ENCODE measurements at places on chromosomes 5 and 9.
A peak's percentile ranks its signal among the peaks of the same experiment; 100 is the strongest.

DNA sequence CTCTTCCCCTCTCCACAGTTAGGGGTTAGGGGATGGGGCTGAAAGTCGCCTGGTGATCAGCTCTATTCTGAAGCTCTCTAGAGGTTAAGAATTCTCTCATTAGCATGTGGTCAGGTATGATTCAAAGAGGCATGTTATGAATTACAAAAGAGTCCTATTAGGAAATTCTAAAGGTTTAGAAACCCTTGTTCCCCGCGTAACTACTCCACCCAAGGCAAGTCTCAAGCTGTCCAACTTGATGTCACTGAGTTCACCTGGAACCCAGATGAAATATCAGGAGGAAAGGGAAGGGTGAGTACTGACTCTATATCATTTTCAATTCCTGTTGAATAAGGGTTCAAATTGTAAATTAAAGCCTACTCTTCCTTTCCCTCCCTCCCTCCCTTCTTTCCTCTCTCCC, 18.1 kb upstream of the RNF145 start:
- DNase-seq: no peak

GRCh38 chr5:156164306-156164705, 162.7 kb upstream of the SGCD start:
- DNase-seq: no peak

GRCh38 chr5:38527475-38527874, 29.0 kb downstream of the LIFR start:
- no peak for DNase-seq

GRCh38 chr5:124134941-124135340, 611.5 kb downstream of the ZNF608 start:
- no peak for DNase-seq

- DNase-seq: no peak
These were observed 122.8 kb downstream of the CCDC192 start for GRCh38 chr5:127826011-127826410.

- DNase-seq: no peak
These were observed 59.2 kb downstream of the SMC5 start for GRCh38 chr9:70318002-70318401.

GRCh38 chr9:106092083-106092482, 397.7 kb downstream of the TMEM38B start:
- no peak for DNase-seq

DNA sequence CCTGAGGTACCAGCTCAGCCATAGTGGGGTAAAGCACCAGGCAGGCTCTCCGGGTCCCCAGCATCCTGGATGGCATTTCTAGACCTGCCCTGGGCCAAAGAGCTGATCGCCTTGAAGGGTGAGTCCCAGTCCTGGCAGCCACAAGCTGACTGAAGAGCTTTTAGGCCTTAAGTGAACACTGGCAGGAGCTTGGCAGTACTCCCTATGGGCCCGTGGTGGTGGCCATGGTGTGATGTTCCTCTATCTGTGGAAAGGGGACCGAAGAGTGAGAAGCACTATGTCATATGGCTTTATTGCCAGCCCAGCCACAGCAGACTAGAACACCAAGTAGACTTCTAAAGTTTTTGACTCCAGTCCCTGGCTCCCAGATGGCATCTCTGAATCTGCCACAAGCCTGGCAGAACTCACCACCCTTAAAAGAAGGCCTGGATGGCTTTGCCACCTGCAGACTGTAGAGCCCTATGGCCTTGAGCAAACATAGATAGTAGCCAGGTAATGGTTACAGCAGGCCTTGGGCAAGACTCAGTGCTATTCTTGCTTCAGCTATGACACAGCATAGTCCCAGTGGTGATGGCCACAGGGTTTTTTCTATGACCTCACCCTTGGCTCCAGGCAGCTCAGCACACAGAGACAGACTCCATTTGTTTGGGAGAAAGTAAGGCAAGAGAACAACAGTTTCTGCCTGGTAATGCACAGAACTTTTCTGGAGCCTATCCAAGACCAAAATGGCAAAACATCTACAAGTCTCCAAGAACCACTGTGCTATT, 801.5 kb upstream of the DMAC1 start:
- no peak for DNase-seq

- peak; percentile 35 for DNase-seq
These were observed 34.4 kb upstream of the SLC6A3 start for GRCh38 chr5:1479581-1480188.

DNA sequence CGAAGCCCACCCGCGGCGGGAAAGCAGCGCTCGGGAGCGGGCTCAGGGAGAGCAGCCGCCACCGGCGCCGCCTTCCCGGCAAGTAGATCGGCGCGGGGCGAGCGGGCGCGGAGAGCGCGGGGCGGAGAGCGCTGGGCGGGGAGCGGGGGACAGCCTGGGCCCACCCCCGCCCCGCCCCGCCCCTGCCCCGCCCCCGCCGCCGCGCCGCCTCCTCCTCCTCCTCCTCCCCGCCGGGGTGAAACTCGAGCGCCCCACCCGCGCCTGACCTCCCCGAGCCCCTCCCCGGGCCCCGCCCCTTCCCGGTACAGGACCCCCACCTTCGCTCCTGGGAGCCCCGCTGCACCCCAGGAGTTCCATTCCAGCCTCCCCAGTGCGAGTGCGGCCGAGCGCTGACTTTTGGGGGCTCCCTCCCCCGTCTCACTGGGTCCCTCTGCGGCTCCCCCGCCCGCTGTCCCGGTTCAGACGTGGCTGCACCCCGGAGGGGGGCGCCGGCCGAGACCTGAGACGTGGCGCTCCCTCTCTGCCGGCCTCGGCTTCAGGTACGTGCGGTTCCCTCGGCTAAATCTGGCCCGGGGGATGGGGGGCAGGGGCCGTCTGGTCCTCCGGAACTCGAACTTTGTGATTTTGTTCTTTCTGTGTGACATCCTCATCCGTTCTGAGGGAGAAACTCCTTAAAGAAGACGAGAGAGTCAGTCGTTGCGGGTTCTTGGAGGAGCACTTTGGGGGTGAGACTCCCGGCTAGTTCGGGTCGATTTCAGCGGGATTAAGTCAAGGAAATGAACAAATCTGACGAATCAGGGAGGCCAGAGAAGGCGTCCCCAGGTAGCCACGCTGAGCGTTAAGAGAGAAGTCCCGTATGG, at the start of gene SEMA5A:
Gene SEMA5A, minus strand, starts transcription at position 84 of the 860 bp plus-strand sequence. CDS start 166,129 bp downstream, outside the sequence.
- peak; percentile 5 for DNase-seq

- no peak for DNase-seq
These were observed 429.3 kb upstream of the CLINT1 start for GRCh38 chr5:158288272-158288657.

GRCh38 chr9:89922099-89922498, 317.3 kb downstream of the GADD45G start:
- no peak for DNase-seq

DNA sequence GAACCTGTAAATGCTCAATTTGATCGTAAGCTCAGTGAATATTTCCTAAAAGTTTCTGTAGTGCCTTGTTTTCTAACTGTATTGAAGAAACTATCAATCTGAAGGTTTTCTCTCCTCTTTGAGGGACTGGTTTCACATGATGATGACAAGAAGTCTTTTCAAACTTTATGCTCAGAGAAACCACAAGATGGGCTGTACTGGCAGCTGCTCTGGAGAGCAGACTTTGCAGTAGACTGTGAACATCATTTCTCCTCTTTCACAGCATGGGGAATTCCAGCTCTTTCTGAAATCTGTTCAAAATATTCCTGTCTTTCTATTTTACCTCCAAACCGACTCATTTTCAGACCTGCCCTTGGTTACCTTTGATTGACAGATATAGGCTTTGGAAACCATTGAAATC, 194.4 kb downstream of the IZUMO3 start:
- no peak for DNase-seq

GRCh38 chr5:93017849-93018248, 563.2 kb downstream of the NR2F1-AS1 start:
- DNase-seq: no peak

DNA sequence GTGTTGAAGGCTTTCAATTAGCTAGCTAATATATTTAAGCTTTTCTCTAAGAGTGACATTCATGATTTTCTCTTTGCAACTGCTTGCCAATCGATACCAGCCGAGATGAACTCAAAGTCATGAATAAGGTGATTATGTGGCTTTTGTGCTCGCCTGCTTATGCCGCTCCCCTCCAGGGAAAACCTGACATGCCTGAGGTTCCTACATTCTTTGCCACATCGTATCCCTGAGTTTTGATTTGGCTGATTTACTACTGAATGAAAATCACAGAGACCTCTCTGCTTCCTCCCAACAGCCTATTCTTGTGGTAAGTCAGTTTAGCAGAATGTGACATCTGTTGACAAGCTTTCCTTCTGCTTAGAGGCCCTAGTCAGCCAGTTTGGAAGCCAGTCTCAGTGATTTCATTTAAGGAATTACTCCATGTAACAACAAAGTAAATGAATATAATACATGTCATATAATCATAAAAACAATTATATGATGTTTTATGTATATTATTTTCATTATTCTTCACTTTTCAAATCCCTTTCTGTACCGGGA, 513.4 kb downstream of the CSNK1G3 start:
- DNase-seq: no peak

GRCh38 chr9:69331444-69331843, 6.4 kb downstream of the ENTREP1 start:
- no peak for DNase-seq

GRCh38 chr5:14816999-14817761, 54.4 kb downstream of the ANKH start:
- DNase-seq: peak; percentile 77

DNA sequence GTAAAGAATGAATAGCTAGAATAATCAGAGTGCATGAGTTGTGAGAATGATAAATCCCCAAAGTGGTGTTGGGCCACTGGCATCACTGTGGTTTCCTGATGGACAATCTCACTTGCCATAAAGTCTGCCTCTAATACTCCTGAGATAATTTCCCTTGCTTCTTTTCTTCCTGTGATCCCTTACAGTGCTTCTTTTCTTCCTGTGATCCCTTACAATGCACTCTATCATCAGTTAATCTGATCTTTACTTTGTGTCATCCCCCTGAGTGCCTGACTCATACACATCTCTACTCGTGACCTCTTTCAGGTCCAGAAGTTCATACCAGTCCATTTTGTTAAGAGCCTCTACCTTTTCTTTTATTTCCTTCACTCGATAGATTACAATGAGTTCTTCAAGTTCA, 418.3 kb downstream of the HCN1 start:
- no peak for DNase-seq

DNA sequence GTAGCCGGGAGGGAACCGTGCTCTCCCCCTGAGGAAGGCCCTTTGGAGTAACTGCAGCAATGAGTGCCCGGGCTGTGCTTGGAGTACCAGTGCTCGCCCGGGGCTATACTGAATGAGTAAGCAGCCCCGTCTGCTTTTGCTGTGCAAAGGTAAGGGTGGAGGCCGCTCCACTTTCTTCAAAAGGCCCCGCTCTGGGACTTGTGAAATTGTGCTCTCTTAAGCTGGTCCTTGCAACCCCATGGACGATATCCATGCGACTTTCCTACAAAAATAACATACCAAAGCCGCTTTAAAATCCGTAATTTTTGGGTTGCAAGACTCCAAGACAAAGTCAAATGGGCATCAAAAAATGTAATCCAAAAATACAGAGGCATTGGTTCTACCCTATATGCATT, 578 bp upstream of the TNFAIP8 start:
- DNase-seq: peak; percentile 72

- DNase-seq: no peak
These were observed 162.5 kb downstream of the SPOCK1 start for GRCh38 chr5:137336565-137337120.

Data from activated CD4-positive, alpha-beta T cell treated with anti-CD3 and anti-CD28 coated beads, Interleukin-2, amount 50 U/mL, for 16 hours (primary cell).